Left renal cortex interstitium (tissue), 4 donors: ENCODE measurements at places on chromosomes 11 and 22. TPM values are rescaled to one million over a fixed set of nuclear protein-coding genes. Genes with fewer than 3 reads are reported as not detected.

PDE2A gene
- 13.7 TPM for polyA plus RNA-seq

CNTF gene
- polyA plus RNA-seq = 0.49 TPM

DGAT2 gene
- polyA plus RNA-seq = 4.0 TPM

CCDC87 gene
- polyA plus RNA-seq = 0.33 TPM

C11orf97 gene
- not detected for polyA plus RNA-seq

GRCh38 chr22:27245056-27245455 lies 556.5 kb downstream of the MN1 start:
- DNase-seq = no peak

MMP10 gene
- polyA plus RNA-seq = 0.30 TPM

DNA sequence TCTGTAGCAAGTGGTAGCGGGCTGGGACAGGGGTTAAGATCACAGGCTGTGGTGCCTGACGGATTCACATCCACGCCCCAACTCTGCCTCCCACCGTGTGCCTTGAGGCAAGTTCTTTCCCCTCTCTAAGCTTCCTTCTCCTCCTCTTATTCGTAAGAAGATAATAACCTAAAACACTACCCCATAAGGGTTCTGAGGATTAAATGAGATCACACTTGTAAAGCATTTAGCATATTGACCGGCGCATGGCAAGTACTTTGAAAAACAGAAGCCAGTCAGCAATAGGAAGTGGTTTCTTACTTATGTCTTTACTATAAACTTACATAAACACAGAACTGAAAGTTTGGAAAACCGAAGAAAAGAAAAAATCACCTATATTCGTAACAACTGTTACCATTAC lies 15.5 kb upstream of the LMO2 start:
- DNase-seq = no peak

GRCh38 chr22:45521178-45521577 lies 18.5 kb downstream of the FBLN1 start:
- no peak for DNase-seq

GNB1L gene
- 5.7 TPM for polyA plus RNA-seq

DNA sequence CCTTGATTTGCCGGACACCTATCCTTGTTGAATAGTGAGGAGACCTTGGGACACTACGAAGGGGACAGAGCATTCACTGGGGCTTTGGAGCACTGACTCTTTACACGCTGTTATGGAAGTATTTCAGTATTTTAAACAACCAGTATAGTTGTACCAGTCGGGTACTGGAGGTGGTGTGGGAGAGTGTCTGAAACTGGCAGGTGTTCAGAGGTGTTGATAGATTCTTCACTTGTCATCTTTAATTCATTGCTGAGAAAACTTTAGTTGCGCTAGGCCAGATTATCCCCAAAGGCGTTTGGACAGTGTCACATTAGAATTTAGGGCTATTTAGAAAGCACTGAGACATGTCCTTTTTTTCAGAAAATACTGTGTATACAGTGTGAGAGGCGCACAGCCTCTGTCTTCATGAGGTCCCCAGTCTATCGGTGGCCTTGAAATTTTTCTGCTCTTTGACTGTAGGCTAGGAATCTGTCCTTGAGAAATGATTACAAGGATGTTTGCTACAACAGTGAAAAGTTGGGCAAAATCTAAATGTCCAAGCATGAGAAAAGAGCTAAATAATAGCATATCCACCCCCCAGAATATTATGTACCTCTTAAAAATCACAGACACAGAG lies 69.7 kb downstream of the TEAD1 start:
- DNase-seq = no peak

- no peak for DNase-seq
Measured at GRCh38 chr11:3902441-3902840, 47.0 kb downstream of the STIM1 start.

GRCh38 chr11:122202951-122203456 lies 87.0 kb upstream of the BLID start:
- no peak for DNase-seq

- DNase-seq = no peak
Measured at GRCh38 chr11:3056296-3057068, 741 bp downstream of the CARS1 start.

GRCh38 chr22:39489094-39490068 lies 12.7 kb upstream of the MIEF1 start:
- DNase-seq = no peak

SUSD2 gene
- 14.8 TPM for polyA plus RNA-seq

- DNase-seq = no peak
Measured at GRCh38 chr11:119716582-119717498, 12.2 kb downstream of the NECTIN1 start.

TEAD1 gene
- 91.7 TPM for polyA plus RNA-seq

DNA sequence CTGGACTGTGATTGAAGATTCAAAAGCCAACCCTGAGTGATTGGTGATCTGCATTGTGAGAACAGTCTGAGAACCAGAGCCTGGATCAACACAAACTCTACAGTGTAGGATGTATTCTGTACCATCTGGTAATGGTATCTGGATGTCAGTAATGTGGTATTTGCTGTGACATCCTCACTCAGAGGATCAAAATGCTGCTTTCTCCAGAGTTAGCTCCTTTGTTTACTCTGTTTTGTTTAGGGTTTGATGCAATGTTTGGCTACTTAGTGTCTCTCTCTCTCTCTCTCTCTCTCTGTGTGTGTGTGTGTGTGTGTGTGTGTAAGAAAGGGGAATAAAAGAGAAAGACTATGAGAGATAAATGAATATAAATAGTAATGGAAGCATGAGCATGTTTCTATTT lies 24.3 kb downstream of the CASP4 start:
- no peak for DNase-seq

- DNase-seq = no peak
Measured at GRCh38 chr22:43276321-43276720, 66.9 kb downstream of the SCUBE1 start.

TMEM218 gene
- polyA plus RNA-seq = 50.4 TPM

BIK gene
- polyA plus RNA-seq = 1.0 TPM

GRCh38 chr11:130455483-130456127 lies 7.2 kb downstream of the ADAMTS15 start:
- no peak for DNase-seq

GRCh38 chr22:17267661-17268330 lies 48.6 kb upstream of the ADA2 start:
- DNase-seq = no peak

GRCh38 chr11:74460065-74460464 lies 7.3 kb downstream of the KCNE3 start:
- no peak for DNase-seq

GRCh38 chr11:33935005-33935404 lies 43.1 kb upstream of the LMO2 start:
- DNase-seq = no peak

DNA sequence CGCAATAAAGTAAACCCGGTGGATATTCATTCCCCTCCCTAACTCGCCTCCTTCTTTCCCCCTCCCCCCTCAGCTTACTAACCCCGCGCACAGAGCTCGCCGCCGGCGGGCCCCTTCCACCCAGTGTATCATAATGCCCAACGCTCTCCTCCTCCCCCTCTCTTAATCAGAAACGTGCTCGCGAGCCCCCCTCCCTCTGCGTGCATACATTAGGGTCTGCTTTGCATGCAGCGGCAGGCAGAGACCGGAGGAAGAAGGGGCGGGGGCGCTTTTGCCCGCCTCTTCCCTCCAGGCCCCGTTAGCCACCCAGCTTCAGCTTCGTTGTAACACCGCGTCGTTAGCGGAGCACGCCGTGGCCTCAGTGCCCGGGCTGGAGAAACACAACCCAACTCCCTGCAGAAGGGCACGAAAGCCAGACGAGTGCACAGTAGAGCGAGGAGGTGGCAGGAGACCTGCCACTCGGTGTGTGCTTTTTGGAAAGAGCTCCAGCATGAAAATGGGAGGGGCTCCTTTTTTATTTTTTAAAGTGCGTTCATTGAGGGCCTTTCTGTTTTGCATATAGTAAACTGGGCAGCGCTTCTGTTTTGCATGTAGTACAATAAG lies 901 bp upstream of the KMT2A start:
- peak; percentile 51 for DNase-seq

DNA sequence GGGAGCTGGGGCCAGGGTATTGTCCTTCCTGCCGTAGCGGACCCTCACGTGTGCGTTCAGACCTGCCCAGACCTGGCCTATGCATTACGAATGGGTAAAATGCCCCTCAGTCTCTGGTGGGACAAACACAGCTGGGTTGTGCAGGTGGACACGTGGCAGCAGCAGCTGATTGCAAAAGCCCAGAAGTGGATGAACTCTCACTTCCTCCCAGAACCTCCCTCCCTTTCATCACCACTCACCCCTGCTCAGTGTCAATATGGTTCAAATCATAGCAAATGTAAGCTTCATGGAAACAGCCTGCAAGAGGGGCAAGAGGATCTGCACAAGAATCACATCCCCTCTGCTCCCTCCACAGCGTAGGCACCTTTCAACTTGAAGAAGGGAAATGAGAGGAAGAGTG lies 352.1 kb downstream of the OPCML start:
- DNase-seq = no peak

SERPING1 gene
- polyA plus RNA-seq = 145 TPM

ST3GAL4 gene
- polyA plus RNA-seq = 16.5 TPM

OR10D3 gene
- polyA plus RNA-seq = not detected

SRRD gene
- polyA plus RNA-seq = 29.0 TPM

DNA sequence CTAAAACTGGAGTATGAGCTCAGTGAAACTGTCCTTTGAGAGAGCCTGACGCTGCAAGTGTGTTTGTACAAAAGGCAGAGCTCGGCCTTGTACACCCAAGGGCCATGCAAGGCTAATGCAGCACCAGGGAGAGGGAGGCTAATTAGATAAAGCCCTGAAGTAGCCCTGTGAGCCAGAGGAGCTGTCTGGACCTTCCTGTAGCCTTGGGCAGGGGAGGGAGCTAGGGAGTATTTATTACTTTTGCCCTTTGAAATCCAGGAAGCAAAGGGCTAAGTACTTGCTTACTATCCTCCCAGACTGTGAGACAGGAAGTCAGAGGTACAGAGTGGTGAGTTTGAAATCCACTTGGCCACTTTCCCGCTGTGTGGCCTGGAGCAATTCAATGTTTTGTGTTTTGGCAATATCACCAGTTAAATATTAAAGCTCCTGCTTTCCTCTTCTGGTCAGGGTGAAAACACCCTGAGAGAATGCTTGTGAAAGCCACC lies 10.2 kb upstream of the LDHA start:
- no peak for DNase-seq
